Right renal cortex interstitium (tissue), 3 donors: ENCODE measurements at places on chromosomes 6 and 20. TPM values are rescaled to one million over a fixed set of nuclear protein-coding genes. Genes with fewer than 3 reads are reported as not detected.

TPBG gene
- 33.3 TPM for polyA plus RNA-seq

DNA sequence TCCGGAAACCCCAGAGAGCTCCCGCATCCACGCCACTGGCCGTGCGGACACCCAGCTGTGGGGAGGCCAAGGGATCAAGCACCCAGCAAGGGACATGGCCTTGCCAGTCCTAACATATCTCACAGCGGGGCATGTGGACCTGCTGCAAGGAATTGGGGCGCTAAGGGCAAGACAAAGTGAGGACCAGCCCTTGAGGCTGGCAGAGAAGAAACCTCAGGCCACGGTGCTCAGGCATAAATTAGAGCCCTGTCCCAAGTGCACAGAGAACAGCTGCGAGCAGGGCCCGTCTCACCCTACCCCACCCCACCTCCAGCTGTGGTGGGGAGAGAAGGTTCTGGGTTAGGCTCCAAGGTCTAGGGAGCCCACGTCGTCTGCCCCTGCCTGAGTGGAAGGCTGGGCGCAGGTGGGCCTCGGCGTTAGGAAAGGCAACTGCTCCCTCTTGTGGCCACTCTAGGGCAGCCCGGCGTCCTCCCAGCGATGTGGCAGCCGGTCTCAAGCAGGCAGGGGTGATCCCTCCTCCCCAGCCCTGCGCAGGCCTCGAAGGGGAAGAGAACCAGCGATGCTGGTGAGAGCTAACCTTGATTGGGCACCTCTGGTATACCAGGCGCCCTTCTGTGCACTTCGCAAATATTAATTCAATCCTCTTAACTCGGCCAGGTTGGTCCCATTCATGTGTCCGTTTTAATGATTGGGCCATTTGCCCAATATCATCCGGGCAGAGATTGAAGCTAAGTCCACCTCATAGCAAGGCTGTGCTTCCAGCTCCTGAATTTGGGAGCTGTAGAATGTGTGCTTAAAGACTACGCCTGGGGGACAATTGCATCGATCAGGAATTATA, 235.8 kb downstream of the NFATC2 start:
- no peak for DNase-seq

- no peak for DNase-seq
These were observed 44.2 kb upstream of the TAB2 start for GRCh38 chr6:149273318-149273717.

GRCh38 chr6:10721850-10722569, 860 bp upstream of the TMEM14C start:
- no peak for DNase-seq

DNA sequence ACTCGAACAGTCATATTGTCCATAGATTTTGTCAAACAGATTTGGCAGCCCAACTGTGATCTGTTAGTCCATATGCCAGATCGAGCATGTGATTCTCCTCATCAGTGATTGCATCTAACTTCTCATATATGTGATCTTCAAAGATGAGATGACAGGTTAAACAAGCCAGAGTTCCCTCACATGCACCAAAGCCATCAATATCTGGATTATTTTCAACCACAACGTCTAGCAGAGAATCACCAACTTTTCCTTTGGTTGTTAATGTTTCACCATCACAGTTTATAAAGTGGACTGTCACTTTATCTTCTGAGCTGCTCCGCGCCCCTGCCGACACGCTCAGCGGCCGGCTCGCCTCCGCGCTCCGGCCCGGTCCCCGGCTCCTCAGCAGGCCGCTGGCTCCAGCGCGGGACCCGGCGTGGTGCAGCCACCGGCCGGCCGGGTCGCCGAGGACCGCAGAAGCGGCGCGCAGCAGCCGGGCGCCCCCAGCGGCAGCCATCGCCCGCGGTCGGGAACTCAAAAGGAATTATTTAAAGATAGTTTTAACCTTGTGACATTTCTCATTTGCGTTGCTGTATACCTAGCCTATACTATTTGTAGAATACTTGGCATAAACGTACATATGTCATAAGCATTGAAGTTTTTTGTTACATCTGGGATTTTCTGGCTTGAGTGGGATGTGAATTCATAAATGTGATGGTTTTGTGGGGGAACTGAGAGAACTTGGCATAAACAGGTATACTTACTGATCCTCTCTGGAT, 40.1 kb upstream of the DYNLRB1 start:
- DNase-seq, result no peak

- no peak for DNase-seq
These were observed 55.1 kb downstream of the IRF4 start for GRCh38 chr6:446418-447366.

DNA sequence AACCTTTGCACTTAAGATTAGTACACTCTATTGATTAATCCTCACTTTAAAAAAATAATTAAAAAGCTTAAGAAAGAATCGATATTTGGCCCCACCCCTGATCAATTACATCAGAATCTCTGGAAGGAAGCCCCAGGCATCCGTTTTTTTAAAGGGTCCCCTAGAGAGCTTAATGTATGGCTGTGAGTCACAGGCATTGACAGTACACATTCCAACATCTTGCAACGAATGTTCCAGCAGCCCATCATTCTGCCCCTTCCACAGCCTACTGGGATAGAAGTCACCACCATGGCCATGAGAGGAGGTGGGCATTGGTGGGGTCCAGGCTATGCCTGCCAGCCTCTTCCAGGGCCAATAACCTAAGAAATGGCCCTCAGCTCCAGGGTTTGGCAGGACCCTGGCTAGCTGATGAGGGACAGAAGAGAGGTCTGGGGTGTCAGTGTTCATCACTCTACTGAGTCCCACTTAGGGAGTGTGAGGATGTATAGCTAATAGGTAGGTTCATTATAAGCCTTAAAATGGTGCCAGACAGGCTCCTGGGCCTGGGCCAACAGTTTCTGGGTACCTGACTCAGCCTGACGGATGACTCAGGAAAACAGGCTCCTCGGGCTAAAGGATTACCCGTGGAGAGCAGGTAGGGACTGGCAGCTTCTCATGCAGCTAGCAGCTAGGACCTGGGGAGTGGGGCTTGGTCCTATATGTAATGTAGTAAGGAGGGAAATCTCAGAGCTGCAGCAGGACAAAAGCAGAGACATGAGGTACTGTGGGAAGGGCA, 40.4 kb downstream of the MDGA1 start:
- DNase-seq, result no peak

GRCh38 chr6:22394691-22395090, 97.9 kb upstream of the PRL start:
- DNase-seq, result no peak
